NCI-H1436 (cell line): ENCODE measurements at places on chromosomes 16 and 17.

- no peak for DNase-seq
Measured at GRCh38 chr17:78567991-78568390, 9.2 kb downstream of the DNAH17 start.

- DNase-seq = no peak
Measured at GRCh38 chr17:51912939-51913338, 245.6 kb downstream of the CA10 start.

- no peak for DNase-seq
Measured at GRCh38 chr16:86485746-86486145, 24.6 kb upstream of the FOXF1 start.

- DNase-seq = no peak
Measured at GRCh38 chr16:4071686-4072561, 44.3 kb downstream of the ADCY9 start.

DNA sequence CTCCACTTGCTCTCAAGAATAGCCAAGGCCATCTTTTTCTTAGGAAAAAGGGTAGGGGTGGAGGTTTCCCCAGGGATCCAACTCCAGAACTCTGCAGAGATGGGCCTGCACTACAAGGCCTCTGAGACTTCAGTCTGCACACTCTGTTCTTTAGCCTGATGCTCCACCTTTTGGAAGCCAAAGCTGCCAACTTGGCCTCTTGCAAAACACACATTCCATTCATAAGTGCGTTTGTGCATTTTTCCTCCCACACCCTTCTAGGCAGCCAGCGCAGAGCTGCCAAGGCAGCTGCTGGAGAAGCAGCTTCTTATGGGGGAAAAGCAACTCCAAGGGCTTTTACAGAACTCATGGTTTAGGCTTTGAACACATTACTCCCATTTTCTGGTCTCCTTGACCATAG lies 45.3 kb downstream of the REXO5 start:
- no peak for DNase-seq

DNA sequence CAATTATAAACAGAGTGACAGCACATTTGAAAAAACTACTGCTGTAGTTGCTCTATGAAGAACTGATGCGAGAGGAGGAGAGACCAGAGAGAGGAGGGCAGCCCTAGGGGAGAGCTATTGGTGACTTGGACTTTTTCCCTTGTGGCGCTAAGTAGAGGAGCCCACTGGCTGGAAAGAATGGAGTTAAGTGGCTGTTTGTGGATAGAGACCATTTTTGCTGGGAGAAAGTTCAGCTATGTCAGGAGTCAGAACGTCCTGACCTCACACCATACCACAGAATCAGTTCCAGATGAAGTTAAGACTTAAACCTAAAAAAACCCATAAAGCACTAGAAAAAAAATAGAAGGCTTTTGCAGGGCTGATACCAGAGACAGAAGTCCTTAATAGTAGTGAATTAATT lies 2.0 kb downstream of the POLR2A start:
- no peak for DNase-seq

GRCh38 chr16:17307504-17307903 lies 163.3 kb downstream of the XYLT1 start:
- no peak for DNase-seq

GRCh38 chr16:4244254-4245076 lies 2.6 kb upstream of the SRL start:
- peak; percentile 44 for DNase-seq

DNA sequence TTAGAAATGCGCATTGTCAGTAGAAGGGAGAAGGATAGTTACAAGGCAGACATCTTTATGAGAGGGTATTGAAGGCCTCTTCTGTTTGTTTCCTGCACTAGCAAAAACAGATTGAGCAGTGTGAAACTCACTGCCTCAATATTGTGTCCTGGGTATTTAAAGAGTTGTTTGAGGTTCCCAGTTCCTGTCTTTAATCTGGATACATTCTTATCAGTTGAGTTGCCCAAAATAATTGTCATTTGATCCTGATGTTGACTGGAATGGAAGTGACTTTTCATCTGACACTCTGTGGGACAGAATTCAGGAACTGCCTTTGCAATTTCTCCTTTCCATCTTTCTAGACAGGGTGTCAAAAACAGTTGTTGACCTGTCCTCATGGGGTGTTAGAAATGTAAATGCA lies 1.7 kb downstream of the ATP6V0A1 start:
- no peak for DNase-seq
